ENCODE measurements at places on chromosomes 16 and 17. TPM values are rescaled to one million over a fixed set of nuclear protein-coding genes. Genes with fewer than 3 reads are reported as not detected.

Gene DOC2B
- total RNA-seq = 16.3 TPM

Gene MYH1
- total RNA-seq = 0.05 TPM

GRCh38 chr17:60303406-60304099 is 88.4 kb downstream of the USP32 start:
- ATAC-seq = no peak

DNA sequence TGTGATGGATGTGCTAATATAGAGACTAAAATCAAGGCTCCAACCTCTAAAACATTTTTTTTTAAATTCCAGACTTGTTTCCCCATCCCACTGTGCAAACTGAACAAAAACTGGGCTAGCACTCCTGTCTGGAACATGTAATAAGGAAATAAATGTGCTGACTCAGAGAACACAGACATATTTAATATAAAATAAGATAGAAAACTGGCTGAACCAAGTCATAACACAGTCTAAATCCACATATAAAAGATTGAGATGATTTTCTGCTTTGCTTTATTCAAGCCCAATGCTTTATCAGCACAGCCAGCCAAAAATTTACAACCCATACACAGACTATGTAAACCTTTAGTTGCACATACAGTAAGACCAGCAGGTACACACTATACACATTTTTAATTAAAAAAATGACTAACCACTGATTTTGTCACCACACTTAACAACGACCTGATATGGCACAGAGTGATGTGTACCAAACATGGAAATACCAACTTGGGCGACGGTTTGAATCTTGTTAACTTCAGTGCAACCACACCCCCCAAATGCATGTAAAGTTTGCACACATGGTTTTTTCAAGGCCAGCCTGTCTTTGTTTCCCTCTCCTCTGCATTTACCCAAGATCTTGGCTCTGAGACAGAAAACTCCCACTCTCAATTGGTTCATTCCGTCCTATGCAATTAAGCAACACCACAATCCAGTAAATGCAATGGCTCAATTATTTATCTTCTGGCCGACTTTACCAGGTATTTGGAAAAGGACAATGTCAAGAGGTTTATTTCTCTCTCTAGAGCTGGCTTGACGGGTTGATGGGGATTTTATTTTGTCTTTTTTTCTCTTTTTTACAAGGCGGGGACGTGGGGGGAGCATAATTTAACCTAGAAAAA is 1.2 kb downstream of the STAT3 start:
- no peak for ATAC-seq

DNA sequence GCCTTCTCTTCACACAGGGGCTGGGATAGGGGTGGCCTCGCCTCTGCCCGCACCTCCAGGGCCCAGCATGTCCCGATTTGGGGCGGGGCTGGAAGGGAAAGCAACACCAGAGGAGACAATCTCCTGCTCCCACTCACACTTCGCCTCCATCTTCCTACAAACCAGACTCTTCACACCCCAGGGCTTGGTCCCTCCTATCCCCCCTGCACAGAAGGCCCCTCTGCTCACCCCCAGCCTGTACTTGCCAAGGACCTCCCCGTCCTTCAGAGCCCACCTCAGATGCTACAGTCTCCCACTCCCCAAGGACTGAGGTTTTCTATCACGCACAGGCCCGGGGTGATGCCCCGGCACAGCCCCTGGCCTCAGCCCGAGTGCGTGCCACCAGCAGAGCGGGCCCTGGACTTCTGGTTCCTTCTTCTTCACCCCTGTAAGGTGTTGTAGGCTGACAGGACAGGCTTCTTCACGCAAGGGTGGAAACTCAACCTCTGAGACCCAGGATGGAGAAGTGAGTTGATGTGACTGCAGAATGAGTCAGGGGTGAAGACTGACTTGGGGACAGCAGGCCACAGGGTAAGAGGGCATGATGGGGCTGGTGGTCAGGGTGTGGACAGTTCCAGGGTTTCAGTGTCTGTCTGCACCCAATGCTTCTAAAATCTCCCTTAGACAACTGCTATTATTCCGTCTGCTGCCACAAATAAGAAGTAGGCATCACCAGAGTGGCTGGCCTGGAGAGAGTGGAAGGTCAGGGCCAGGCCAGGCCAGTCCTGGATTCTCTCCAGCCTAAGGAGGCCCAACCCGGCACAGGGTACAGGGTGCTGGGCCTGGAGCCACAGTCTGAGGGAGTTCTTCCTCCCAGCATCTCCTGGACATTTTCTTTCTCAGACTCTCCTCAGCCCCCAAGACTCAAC is 2.5 kb downstream of the ITGAE start:
- no peak for ATAC-seq

- ATAC-seq = no peak
Measured at GRCh38 chr17:39688945-39689344, 1.1 kb upstream of the PGAP3 start.

GRCh38 chr17:10018461-10018891 is 113.4 kb upstream of the RCVRN start:
- no peak for ATAC-seq

DNA sequence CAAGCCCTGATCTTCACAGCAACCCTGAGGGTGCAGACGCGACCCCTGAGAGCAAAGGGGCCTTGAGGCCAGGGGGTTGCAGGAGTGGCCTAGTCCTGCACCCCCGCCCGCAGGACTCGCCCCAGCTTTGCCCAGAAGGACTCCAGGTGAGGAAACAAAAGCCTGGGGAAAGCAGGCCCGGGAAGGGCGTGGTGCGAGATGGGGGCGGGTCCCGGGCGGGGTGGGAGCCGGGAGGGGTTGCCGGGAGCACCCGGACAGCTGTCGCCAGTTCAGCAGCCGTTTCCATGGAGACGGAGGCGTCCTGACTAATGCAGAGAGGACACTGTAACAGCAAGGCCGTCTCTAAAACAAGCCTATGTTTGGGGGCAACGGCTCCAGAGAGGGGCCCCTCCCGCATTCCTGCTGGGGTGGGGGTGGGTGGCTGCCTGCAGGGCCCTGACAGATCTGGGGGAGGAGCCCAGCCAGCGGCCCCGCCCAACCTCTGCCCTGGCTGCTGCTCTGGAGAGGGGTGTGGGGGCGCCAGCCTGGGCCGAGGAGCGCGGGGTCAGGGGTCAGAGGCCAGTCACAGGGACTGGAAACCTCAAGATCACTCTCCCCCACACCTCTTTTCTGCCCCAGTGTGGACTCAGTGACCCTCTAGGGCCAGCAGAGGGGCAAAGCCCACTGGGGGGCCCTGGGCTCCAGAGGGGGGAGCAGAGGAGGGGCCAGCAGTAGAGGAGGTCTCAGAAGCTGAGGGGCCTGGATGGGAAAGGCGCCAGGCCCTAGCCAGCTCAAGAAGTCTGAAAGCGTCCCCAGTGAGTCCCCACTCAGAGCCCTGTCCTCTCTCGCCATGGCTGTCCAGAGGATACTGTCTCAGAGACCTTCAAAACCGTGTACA is 3.1 kb upstream of the TPPP3 start:
- ATAC-seq = peak; percentile 71

DNA sequence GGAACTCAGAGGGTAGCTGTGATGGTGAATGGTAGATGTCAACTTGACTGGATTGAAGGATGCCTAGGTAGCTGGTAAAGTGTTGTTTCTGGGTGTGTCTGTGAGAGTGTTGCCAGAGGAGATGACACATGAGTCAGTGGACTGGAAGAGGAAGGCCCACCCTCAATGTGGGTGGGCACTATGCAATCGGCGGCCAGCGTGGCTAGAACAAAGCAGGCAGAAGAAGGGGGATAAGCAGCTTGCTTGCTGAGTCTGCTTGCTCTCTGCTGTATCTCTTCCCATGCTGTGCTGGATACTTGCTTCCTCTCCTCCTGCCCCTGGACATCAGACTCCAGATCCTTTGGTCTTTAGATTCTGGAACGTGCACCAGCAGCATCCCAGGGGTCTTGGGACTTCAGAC is 128.1 kb downstream of the AIPL1 start:
- peak; percentile 56 for ATAC-seq

DNA sequence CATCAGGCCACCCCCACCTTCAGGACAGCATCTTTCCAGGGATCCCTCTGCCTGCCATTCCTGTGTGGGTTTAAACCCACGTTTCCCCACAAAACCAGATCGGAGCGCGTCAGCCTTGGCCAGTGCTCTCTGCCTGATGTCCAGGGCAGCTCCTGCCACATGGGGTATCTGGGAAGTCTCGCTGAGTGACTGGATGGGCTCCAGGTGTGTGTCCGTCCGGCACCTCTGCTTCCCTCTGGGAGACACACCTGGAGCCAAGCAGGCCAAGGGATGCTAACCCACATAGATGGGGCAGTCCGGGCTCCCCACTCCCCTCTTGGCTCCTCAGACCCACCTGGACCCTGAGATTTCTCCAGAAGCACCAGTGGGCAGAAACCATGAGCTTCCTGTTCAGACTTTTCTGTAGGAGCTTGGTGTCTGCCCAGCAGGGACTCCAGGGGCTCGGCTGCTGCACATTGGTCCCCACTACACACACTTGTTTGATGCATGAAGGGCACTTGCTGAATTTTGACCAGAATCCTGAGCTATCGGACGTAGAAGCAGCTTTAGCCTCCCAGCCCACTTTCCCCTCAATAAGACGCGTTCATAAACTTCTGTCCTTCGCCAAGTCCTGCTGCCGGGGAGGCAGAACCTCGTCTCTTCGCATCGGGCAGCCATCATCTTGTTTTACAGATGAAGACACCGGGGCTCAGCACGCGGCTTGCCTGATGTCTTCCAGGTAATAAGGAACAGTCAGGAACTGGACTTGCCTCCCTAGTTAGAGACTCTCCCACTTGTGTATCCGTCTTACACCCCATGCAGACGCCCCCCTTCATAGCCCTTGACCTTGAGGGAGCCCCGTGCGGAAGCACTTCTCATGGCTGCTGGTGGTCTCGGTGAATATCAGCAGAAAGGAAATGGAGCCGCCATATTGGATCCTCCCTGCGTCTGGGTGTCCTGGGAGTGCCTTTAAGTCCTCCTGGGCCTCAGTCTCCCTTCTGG is 91.6 kb upstream of the ZNF469 start:
- ATAC-seq = no peak

All from motor neuron (in vitro differentiated cells).